ENCODE measurements at places on chromosomes 1 and 21.

- no peak for DNase-seq
Measured at GRCh38 chr21:33884376-33885171, 31.0 kb downstream of the ATP5PO start.

DNA sequence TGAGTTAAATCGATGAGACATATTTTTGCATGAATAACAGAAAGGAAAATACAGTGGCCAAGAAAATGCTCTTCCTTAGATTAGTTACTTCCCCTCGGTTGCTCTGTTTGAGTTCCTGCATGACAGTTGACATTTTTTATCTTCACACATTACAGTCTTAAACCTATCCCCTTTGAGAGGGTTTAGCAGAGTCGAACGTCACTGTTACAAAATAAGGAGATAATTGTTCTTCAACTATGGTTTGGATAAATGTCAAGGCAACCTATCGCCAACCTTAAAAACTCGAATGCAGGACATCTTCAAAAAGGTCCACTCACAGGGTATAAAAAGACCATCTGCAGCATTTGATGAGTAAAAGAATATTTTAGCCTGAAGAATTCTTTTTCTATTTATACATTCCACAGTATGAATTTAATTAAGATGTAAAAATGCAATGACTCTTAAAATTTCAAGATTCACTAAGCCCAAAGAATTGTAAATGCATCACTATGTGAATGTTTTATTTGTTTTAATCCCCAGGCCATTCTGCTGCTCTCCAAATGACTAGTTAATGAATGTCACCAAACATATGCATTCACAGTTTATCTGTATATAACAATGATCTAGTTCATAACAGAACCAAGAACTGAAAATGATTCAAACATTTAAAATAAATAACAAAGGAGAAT lies 68.9 kb upstream of the COL11A1 start:
- no peak for DNase-seq

DNA sequence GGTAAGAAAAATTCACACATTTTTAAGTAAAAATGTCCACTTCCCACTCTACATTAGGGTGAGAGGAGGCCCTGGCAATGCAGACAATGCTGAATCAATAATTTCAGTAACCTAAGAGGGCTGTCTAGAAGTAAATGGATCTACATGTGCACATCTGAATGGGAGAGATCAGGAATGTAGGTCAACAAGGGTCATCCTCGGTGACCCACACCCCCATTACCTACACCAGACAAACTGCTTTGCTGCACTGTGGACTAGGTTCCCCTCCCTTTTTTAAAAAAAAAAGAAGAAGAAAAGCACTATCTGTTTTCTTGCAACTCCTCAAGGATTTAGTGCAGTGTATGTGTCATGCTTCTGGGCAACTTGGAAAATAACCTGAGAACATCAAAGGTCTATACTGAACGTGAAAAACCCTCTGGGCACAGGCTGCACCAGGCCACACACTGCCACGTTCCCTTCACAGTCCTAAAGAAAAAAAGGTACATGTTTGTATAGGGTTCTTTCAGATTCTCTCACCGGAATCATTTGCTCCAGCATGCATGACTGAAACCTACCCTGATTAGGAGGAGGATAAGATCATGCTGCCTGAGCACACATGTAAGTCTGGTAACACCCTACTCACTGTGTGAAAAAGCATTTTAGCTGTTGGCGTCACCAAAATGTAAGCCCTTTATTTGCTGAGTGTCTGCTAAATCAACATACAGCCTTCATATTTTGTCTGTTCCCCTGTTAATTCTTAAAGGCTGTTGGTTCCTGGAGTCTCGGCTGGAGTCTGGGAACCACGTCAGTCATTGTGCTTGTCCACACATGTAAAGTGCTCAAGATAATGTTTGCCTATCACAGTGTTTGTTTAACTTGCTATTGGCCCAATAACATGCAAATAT lies 341.0 kb downstream of the SMYD3 start:
- peak; percentile 62 for DNase-seq

- no peak for DNase-seq
Measured at GRCh38 chr1:28441674-28442073, 64.2 kb upstream of the RCC1 start.

DNA sequence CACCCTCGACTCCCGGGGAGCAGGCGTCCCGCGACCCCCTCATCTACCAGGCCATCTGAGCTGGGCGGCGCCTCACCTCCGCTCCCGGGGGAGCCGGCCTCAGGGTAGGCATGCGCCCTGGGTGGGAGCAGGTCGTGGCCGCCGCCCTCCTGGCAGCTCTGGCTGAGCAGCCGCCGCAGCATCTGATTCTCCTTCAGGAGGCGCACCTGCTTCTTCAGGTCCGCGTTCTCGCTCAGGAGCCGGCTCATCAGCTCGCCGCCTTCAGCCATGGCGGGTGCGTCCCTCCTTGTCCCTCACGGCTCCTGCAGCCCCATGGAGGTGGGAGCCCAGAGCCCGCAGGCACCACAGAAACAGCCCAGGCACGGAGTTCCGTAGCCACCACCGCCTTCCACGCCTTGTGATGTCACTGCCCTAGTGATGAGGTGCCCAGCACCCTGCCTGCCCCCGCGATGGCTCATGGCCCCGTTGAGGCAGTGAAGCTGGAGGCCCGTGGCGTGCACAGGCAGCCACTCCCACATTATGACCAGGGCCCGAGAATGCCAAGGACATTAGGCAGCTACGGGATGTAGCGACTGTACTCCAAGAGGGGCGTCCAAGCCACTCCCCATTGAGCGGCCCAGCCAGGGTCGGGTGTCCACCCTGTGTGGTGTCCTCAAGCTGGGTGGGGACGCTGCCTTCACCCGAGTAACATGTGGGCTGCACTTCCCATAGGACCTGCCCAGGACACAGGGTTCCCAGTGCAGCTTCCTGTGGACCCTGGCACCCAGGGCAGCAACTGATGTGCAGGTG lies 1.5 kb downstream of the SPATC1L start:
- no peak for DNase-seq

DNA sequence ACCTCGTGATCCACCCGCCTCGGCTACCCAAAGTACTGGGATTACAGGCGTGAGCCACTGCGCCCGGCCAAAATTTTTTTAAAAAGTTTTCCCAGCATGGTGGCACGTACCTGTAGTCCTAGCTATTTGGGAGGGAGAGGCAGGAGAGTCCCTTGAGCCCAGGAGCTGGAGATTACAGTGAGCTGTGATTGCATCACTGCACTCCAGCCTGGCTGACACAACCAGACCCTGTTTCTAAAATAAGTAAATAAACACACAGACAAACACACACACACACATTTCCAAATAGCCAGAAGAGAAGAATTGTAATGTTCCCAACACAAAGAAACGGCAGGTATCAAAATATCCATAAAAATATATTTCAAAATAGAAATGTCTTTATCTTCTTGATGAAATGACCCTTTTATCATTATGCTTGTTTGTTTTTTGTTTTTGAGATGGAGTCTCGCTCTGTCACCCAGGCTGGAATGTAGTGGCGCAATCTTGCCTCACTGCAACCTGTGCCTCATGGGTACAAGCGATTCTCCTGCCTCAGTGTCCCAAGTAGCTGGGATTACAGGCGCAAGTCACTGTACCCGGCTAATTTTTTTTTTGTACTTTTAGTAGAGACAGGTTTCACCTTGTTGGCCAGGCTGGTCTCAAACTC lies 9.3 kb downstream of the HES2 start:
- no peak for DNase-seq

GRCh38 chr21:27077501-27077900 lies 110.6 kb upstream of the ADAMTS5 start:
- DNase-seq, result no peak

DNA sequence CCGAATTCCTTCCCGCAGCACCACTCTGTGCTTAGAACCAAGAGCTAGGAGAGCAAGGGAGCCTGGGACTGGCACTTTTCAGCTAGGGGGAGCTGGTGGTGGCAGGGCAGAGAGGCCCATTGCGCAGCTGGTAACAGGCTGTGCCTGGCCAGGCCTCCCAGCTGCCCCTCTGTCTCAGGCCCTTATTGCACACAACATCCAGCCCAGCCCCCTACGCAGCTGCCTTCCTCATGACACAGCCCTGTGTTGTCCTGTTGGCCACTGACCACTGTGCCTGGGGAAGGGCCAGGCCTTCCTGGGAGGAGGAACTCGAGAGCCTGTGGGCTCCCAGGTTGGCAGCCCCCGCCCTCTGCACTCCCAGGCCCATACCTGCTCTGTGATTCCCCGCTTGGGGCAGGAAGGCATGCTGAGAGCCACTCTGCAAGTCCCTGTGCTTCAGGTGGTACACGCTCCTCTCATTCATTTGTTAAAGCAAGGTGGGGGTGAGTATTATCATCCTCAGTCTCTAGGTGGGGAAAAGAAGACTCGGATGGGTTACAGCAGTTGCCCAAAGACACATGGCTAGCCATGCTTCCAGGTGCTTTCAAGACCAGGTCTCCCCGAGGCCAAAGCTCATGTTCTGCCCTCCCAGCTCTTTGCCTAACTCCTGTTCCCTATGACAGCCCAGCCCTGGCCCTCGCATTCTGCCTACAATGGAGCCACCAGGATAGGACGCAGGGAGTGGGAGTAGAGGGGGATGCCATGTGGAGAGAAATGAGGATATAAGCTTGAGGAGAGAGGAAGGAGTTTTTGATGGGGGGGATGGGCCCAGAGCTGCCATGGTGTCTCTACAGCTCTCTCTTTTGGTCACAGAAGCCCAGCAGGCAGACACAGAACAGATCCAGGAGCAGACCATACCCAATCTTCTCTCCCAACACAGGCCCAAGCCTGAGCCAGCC lies 81.8 kb downstream of the TMEM53 start:
- DNase-seq, result no peak

- DNase-seq, result no peak
Measured at GRCh38 chr21:46069166-46069565, 28.7 kb upstream of the COL6A2 start.

DNA sequence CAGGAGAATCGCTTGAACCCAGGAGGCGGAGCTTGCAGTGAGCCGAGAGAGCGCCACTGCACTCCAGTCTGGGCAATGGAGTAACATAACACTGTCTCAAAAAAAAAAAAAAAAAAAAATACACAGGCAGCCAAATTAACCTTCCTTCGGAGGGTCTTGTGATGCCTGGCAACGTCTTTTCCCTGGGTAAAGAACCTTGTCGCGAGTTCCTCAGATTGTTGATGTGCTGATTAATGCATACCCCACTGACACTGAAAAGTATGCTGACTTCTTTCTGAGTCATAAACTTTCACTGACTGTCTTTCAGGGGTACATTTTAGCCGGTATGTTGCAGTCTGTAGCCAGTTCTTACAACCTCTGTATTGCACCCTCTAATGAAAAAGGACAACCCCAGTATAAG lies 95.1 kb upstream of the SOD1 start:
- no peak for DNase-seq

DNA sequence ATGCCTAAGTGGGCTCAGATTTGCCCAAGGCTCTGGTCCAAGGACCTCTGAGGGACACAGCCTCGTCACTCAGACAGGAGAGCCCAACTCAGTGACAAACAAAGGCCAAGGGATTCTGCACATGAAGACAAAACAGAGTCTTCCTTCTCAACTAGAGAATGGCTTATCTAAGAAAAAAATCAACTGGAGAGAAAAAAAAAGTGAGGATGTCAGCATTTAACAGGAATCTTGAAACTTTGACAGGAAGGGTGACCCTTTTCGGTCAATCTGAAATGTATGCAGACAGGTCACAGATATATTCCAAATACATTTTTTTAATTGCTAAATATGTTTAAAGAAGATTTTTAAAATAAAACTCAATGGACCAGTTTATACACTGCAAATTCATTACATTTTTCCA lies 154.5 kb downstream of the ETS2 start:
- DNase-seq, result no peak

DNA sequence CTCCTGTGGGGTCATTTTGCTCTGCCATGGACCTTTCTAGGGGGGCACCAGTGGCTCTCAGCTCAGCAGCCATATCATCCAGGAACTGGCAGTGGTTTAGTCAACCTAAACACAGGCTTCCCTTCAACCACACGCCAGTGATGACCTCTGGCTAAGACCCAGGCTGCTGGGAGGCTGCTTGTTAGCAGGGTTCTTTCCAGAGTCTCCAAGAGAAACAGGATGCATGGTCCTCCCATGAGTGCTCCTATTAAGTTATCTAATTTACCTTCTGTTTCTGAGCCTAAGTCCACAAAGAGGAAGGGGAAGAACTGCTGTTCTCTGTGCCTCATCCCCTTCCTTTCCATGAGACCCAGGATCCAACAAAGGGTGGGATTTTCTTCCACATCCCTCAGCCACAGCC lies 137.3 kb upstream of the PLXNA2 start:
- no peak for DNase-seq

- DNase-seq, result peak; percentile 14
Measured at GRCh38 chr21:24224422-24224821, 1382.9 kb downstream of the MRPL39 start.

- no peak for DNase-seq
Measured at GRCh38 chr1:210777914-210778313, 356.0 kb downstream of the KCNH1 start.

- DNase-seq, result no peak
Measured at GRCh38 chr1:229993894-229994293, 73.1 kb upstream of the GALNT2 start.

GRCh38 chr1:218529646-218530300 lies 184.6 kb downstream of the TGFB2 start:
- DNase-seq, result no peak

DNA sequence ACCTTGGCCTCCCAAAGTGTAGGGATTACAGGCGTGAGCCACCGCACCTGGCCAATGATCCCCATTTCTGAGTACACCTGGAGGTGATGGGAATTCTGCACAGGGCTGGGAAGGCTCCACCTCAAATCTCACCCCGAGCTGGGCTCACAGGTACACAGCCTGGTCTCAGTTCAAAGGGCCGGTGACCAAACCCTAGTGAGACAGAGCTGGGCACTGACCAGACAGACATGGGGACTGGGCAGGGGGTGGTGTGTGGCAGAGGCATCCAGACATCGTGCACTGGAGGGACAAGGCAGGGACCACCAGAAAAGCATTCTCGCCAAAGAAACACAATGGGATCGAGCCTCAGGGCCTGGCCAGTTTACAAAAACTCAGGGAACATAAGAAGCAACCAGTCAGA lies 17.2 kb downstream of the LSS start:
- DNase-seq, result no peak

GRCh38 chr1:198364471-198364870 lies 176.0 kb downstream of the ATP6V1G3 start:
- DNase-seq, result no peak

GRCh38 chr1:205935869-205936268 lies 7.4 kb downstream of the SLC26A9 start:
- DNase-seq, result no peak

DNA sequence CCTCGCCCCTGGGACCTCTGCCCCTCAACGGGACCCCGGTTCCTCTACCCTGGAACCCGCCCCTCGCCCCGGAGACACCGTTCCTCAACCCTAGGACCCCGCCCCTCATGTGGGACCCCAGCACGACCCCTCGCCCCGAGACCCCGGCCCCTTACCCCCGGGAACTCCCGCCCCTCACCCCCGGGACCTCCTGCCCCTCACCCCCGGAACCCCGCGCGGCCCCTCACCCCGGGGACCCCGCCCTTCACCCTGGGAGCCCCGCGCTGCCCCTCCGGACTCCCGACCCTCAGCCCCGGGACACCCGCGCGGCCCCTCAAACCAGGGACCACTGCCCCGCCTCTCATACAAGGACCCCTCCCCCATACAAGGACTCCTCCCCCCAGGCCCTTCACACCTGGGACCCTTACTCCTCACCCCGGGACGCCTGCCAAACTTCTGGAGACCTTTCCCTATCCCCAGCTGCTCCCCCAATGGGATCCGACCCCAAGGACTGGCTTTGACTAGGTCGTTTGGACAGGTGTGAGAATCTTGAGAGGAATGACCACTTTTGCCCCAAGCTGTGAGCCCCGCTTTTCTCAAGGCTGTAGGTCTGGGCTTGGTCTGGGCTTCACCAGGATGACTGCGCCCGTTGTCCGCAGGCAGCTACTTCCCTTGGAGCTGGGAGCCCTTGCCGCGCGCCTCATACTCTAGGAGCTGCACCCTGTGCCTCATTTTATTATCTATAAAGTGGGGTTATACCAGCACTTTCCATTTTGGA lies 843 bp downstream of the DIP2A start:
- peak; percentile 31 for DNase-seq

Measured in prostate gland (tissue), 2 donors.